Natural killer cell treated with Interleukin-12 subunit alpha and Interleukin-12 subunit beta and Interleukin-15 and Interleukin-18, amount 100 ng/mL, for 72 hours (primary cell): ENCODE measurements at places on chromosomes 11 and 22. TPM values are rescaled to one million over a fixed set of nuclear protein-coding genes. Genes with fewer than 3 reads are reported as not detected.

DNA sequence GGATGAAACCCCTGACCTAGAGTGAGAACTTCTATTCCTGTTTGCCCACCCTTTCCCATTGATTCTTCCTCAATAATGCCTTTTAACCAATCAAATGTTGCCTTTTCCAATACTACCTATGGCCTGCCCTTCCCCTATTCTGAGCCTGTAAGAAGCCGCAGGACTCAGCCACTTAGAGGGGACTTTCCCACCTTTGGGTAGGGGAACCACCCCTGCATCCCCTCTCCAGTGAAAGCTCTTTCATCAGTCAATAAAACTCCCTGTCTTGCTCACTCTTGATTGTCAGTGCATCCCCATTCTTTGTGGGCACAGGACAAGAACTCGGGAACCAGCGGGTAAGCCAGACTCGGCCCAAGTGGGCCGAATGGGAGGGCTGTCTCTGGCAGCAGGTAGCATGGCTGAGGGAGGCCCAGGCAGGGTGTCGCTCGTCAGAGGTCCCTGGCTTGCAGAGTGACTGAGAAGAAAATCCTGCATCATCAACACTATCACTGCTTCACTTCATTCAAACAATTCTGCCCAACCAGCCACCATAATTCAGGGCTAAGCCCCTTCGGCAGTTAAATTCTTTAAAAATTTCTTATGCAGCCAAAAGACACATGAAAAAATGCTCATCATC is 30.4 kb downstream of the LDHAL6A start:
- no peak for DNase-seq

GRCh38 chr11:24559315-24559714 is 62.5 kb downstream of the LUZP2 start:
- DNase-seq, result no peak

DNA sequence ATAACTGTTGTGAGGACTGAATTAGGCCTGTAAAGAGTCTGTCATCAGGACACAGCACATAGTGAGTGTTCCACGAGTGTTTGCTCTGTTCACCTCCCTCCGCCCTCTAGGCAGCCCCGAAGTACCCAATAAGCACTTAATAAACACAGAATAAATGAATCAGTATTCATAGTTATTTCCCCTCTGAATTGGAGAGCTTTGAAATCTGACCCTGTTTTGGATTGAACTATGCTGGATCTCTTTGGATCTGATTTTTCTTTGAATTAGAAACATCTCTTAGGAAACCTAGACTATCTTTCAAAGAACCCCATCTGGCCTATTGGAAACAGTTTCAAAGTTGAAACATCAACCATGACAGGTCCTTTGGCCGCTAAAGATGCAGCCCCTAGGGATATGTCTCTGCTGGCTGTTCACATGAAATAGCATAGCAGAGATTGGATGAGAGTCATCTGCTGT is 615.5 kb downstream of the NTM start:
- DNase-seq, result no peak

DNA sequence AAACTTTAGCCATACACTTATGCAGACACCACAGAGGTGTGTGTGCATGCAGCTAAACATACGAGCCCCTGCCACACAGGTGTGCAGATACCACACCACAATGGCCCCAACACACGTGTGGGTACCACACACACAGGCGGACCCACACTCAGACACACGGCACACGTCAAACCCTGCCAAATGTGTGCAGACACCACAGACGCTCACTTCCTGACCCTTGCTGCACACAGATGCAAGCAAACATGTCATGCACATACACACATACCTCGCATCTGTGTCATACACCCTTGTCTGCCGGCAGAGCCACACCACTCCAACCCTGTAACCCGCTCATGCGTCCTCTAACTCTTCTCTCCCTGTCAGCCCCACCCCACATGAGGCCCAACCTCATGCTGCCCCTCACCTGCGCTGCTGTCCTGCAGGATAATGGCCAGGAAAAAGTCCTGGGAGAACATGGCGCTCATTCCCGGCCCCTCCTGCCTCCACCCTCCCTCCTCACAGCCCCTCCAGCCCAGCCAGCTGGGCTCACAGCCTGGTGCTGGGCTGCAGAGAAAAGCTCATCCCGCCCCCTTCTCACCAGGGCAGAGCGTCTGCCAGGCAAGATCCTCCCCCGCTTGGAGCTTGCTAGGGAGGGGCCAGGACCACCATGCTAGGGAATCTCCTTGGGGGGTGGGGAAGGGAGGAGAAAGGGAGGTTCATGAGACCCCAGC is 14.2 kb downstream of the SMPD1 start:
- DNase-seq, result no peak

GRCh38 chr11:6615882-6616585 is 3.2 kb downstream of the TPP1 start:
- DNase-seq, result peak; percentile 23

DNA sequence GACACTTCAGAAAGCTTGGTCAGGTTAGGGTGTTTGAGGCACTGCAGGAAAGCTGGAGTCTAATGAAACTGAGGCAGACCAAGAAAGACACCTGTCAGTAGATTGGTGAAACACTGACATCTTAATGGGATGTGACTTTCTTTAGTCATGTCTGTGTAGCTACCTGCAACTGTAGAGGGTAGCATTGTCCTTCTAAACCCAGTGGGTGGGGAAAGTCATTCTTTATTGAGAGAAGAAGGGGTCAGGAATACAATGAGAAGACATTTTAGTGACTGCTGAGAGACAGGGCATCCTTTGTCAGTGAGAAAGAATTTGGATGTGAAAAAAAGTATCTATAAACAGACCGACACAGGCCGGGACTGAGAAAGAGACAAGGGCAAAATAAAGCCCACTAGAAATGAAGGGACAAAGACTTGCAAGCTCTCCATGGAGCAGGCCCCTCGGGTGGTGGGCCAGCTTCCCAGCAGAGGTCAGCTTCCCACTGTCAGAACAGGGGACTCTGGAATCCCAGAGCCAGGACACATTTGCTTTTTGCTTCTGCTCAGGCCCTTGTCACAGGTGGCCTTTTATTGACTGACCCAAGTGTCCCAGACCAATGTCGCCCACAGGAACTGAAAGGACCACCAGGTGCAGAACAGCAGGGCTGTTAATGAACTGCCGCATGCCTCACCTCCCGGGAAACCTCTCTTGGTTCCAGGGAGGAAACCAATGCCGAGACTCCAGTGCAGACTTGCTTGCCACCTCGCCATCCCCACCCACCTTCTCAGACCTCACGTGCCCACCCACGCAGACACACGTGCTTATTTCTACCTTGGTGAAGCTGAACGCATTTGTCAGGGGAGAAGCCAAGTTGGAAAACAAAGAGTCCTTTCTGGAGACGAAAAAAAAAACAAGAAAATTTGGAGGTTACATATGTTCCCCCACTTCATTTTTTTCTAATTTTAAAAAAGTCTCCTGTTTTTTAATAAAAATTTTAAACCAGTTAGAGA is 212.8 kb downstream of the TENM4 start:
- no peak for DNase-seq

- DNase-seq, result peak; percentile 35
Observed at GRCh38 chr11:2794046-2794967, 91.3 kb downstream of the CDKN1C start.

GRCh38 chr11:66258473-66258893 is 10.0 kb upstream of the RAB1B start:
- no peak for DNase-seq

DNA sequence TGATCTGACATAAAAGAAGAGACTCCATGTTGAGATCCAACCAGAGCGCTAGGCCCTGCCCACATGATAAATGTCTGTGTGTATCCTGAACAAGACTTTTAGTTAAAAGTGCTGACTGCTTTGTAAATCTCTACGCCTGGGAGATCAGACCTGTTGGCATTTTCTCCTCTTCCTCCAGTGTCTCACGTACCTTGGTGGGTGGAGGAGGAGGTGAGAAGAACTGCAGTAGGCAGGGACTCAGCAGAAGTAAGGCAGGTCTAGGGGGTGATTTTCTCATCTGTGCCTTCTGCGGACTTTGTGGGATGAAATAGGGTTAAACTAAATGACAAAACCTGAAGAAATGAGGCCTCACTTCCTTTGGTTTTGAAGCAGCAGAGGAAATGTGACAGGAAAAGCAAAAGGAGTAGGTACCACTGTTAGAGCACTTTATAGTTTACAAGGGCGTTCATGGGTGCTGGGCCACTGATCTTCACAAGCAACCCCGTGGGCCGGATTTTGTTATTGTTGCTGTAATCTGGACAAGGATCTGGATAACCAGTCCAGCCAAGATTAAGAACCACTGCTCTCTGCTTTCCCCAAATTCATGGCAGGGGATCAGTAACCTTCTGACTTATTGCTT is 36.7 kb upstream of the PLET1 start:
- no peak for DNase-seq

- no peak for DNase-seq
Observed at GRCh38 chr22:31049815-31050420, 31.2 kb upstream of the SMTN start.

DNA sequence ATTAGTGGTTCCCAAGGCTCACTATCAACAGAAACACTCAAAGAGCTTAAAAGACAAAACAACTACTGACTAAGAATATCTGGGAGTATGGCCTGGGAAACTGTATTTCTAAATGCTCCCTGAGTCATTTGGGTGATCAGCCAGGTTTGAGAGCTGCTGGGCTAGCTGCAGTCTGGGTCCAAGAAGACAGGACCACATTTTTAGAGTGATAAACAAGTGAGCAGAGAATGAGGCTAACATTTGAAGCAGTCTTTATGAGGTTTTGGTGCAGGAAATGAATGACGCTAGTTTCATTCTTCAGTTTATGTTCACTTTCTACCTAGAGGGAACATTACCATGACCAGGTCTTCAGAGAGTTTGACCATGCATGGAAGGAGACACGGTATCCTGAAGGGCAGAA is 97.7 kb downstream of the TEAD1 start:
- no peak for DNase-seq

- no peak for DNase-seq
Observed at GRCh38 chr11:64490562-64491216, 100.3 kb upstream of the SLC22A12 start.

- no peak for DNase-seq
Observed at GRCh38 chr22:27460591-27461347, 340.8 kb downstream of the MN1 start.

- no peak for DNase-seq
Observed at GRCh38 chr22:19995611-19996339, 20.8 kb downstream of the ARVCF start.

- DNase-seq, result no peak
Observed at GRCh38 chr22:39139933-39140332, 12.5 kb downstream of the CBX7 start.

DNA sequence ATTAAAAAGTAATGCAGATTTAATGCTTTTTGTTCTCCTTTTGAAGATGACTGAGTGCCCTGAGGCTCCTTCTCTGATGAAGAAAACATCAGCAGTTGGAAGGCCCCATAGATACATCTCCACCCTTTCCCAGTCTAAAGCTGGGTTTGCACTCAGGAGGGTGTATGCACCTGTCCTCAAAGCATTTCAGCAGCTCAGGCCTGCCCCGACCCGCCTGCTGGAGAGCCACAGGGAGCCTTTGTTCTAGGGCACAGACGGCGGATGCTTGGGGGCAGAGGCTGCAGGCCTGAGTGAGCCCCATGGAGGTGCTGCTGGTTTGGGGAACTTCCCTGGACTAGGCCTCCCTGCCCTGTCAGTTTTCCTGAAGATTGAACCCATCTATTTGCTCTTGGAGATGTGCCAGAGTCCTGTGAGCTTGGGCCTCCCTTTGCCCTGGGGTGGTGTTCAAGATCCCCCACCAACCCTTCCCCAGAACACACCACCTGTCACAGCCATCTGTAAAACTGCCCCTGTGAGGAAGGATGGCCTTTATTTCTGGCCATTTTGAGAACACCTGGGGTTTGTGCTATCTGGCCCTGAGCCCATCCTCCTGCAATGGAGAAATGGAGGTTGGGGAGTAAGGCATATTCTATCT is 160.0 kb downstream of the NAV2 start:
- no peak for DNase-seq

DNA sequence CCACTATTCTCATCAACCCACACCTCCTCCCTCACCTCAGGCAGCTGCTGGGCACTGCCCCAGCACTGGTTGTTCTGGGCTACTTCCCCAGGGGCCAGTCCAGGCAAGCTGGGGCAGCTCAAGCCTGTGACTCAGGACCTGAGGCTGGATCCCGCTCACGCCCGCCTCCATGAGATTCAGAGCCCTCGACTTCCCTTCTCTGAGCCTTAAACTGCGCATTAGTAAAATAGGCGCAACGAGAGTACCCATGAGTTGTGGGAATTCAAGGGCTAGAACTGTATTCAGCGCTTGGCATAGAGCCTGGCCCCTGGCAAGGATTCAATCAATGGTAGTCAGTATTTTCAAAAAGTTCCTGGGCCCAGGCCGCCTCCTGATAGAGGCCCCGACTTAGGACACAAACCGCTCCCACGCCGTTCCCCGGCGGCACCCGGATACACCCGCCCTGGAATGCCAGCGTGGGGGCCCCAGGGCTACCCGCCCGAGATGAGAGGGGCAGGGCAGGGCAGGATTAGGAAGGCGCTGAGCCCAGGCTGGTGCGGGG is 723 bp upstream of the CD82 start:
- no peak for DNase-seq

DNA sequence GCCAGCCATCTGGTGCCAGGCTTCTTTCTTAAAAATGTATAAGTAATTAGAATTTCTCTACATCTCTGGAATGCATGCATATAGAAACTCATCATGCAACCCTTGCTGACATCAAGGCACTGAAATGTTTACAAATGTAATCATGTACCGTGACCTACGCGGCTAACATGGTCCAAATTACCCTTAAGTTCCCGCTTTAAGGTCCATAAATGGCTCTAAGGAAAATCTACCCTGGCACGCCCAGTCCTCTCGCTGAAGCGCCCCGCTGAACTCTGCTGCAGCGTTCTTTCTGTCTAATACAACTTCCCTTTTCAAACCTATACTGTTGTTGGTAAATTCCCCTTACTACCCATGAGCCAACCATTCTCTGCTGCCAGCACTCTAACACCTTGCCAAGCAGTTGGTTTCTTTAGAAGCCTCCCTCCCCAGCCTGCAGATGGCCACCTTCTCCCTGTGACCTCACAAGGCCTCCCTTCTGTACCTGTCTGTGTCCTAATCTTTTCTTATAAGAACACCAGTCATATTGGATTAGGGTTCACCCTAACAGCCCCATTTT is 13.5 kb upstream of the HMOX1 start:
- DNase-seq, result no peak

- no peak for DNase-seq
Observed at GRCh38 chr22:47811971-47812370, 1049.5 kb downstream of the TBC1D22A start.

- no peak for DNase-seq
Observed at GRCh38 chr22:39815932-39816331, 77.6 kb downstream of the ENTHD1 start.

The PHETA2 gene
- total RNA-seq, result 1.5 TPM

The MPPED1 gene
- not detected for total RNA-seq

The RASSF10 gene
- not detected for total RNA-seq

The SYCE3 gene
- not detected for total RNA-seq

The SMPD1 gene
- total RNA-seq, result 29.1 TPM

The SLC37A2 gene
- total RNA-seq, result 0.36 TPM

The KCNJ5 gene
- not detected for total RNA-seq

The UBASH3B gene
- total RNA-seq, result 3.4 TPM

The CD6 gene
- 44.0 TPM for total RNA-seq

The LPXN gene
- 243 TPM for total RNA-seq

The KCNQ1OT1 gene
- total RNA-seq, result 1.1 TPM

The MED15 gene
- 171 TPM for total RNA-seq
